WTC11 (cell line): ENCODE measurements at places on chromosomes 16 and 17.

DNA sequence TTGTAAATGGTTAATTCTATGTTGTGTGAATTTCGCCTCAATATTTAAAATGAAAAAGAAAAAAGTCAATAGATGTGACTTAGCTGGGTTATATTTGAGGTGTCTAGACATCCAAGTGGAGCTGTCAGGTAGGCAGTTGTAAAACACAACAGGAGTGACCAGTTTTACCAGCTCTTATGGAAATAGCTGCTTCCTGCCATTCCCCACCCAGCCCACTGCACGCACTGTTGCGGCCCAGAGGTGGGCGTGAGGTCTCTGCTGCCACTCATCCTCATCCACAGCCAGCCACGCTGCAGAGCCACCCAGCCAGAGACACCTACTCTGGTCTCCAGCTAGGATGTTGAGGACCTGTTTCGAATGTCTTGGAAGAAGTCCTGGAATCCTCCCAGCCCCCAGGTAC lies 3.4 kb upstream of the CARD14 start:
- DNase-seq: no peak

DNA sequence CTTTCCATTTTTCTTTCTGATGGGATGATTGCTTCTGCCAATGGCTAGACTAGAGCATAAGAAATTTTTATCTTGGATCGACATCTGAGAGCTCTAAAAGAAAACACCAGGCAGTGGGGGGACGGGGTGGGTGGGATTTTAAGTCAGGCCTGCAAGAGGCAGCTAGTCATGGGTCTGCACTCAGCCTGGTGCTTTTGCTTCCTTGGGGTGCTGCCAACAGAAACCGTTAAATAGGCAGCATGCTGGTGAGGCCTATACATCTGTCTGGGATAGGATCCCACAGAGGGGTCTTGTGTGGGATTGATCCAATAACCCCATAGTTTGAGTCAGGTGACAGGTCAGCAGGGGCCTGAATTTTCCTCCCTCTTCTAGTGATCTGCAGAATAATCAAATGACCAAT lies 26.9 kb downstream of the ZNRF1 start:
- no peak for DNase-seq

DNA sequence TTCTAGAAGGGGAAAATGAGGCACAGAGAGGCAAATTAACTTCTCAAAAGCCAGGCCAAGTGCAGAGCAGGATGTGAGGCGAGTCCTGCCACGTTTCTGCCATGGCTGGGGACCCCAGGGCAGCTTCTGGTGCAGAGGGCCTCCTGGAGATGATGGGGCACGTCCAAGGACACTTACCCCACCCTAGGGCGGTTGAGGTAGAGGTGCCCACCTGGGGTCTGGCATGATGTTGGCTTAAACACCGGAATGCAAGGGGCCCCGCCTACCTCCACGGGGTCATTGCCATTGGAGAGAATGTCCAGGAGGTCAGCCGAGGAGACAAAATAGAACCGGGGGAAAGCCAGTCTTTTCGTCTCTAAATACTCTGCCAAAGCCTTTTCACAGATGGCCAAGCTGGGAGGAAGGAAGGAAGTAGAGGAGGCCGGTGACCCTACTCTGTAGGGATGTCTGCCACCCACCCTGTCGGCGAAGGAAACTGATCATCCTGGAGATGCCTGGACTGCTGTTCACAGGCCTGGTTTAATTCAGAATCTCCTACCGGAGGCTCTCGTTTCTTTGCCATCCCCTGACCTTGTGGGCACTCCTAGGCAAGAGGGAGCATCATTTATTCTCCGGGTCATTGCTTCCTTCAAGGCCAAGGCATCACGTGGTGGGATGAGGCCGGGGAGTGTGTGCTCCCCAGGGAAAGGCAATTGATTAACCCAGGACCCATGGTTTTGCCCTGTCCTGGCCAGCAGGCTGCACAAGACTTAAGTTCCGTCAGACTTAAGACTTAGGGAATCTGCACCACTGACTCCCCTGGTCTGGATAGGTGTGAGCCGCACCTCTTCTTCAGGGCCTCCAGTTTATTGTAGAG lies 70.5 kb downstream of the DNAH17 start:
- no peak for DNase-seq

GRCh38 chr17:15263206-15263579 lies 1.9 kb downstream of the PMP22 start:
- DNase-seq: peak; percentile 57

DNA sequence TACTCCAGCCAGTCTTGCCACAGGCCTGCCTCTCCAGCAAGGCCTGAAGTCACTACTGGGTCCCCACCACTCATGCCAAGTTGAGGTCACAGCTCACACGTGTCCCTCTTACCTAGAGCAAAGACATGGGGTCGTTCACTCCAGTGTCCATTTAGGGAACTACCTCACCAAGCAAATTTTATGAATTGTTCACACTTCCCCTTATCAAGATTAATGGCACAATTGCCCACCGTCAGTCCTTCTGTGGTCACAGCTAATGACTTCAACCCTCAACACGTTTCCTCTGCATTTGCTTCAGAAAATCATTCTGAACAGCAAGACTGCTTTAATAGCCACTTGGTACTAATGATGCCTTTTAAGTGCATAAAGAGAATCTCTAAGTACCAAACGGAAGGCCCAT lies 14.6 kb downstream of the IRX6 start:
- DNase-seq: no peak

- DNase-seq: no peak
Observed at GRCh38 chr17:47295037-47295873, 28.5 kb upstream of the EFCAB13 start.

GRCh38 chr17:81524039-81524864 lies 3.9 kb upstream of the FSCN2 start:
- DNase-seq: no peak

- DNase-seq: no peak
Observed at GRCh38 chr17:40950176-40950575, 12.7 kb upstream of the KRT23 start.

- peak; percentile 79 for DNase-seq
Observed at GRCh38 chr16:12661656-12662172, 142.0 kb downstream of the CPPED1 start.

DNA sequence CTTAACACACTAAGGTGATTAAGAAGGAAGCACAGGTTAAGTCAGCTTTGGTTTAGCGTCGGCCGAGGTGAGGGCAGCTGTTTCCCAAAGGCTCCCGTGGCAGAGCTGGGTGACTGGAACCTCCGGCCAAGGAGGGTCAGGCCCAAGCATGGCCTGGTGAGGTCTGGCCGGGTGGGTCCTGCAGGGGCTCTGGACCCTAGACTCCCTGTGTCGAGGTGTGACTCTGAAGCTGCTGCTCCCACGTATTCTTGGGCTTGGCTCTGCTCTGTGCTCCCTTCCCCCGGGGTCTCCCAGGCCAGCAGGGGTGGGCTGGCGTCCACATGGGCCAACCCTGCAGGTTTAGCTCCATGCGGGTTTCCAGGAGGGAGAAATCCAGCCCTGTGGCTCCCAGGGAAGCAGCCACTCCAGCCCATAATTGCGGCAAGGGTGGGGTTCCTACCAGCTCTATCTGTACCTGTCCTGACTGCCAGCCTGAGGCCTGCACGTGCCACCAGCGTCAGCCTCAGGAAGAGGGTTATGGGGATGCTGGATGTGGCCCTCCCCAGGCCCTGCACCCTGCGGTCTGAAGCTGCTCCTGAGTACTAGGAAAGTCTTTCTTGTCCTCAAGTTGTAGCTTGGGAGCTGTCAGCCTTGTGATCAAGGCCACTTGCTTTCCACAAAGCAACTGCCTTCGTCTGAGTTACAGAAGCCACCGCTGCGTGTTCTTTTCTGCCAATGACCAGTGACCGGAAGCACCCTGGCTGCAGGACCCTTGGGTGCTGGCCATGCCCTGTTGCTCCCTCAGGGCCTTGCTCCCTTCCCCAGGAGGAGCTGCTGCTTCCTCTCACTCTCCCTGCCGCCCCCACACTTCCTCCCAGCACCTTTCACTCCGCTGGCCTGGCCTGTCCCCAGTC lies 4.8 kb downstream of the CDK5R1 start:
- DNase-seq: no peak

DNA sequence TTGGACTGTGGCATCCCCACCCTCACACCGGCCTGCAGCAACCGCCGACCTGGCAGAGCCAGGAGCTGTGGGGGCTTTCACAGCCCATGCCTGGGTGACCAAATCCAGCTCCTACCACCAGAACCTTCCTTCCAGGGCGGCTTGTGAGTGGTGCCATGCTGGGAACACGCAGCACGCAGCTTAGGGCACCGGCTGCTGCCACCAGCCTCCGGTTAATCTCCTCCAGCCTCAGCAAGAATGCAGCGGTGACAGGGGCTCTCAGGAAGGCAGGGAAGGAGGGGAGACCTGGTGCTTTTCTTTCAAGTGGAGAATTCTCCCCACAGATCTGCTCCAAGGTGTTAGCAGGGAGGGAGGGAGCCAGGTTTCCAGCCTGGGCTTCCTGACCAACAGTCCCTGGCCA lies 32.3 kb upstream of the ANKRD40CL start:
- DNase-seq: no peak

GRCh38 chr16:22355487-22355908 lies 18.9 kb downstream of the CDR2 start:
- DNase-seq: no peak

GRCh38 chr17:43014020-43014648 lies 7.5 kb downstream of the IFI35 start:
- no peak for DNase-seq

- DNase-seq: no peak
Observed at GRCh38 chr17:27322690-27323508, 29.0 kb downstream of the WSB1 start.

GRCh38 chr16:64626776-64627175 lies 495.1 kb downstream of the CDH11 start:
- no peak for DNase-seq

DNA sequence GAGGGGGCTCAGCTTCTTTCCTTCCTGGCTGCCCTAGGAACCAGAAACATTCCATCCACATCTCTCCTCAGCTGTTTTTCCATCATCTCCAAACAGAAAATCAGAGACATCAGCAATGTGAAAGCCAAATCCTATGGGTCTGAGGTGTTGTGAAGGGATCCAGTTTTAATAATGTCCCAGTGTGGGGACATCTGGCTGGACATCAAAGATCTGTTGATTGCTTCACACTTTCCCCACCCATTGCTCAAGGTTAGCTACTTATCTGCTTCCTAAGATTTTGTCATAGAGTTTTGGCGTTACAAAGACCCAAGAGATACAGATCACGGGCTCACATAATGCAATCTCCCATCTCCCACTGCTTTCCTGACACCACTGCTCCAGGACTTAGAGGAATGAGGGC lies 47.8 kb upstream of the AXIN2 start:
- no peak for DNase-seq

DNA sequence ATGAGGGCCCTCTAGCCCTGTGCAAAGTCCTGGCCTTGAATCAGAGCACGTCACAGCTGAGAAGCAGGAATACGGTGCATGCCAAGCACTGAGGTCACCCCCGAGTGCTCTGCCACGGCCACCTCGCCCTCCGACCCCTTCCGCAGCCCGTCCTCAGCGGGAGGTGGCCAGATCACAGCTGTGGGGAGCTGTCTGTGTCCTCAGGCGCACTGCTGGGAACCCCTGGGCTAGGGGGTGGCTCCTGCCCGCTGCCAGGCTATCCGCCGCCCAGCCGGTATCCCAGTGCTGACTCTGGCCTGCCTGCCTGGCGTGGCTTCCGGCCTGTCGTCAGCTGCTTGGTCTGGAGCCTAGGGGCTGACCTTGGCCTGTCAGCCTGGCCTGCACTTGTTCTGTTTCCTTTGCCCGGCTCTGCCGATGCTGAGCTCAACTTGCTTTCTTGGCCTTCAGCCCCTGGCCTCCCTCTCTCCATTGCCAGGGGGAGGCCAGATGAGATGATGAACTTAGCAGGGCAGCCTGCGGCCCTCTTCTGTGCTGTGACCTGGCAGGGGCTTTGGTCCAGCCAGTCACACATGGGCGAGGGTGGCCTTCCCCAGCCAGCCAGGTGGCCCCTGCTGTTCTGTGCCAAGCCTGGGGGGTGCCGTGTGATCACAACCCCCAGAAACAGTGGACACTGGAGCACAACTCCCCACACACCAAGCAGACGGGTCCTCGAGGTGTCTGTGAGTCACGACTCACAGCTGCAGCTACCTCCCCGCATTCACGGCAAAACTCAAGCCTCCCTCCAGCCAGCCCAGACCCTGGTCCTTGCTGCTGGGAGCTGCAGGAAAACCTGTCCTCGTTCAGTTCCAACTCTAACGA lies 77.3 kb downstream of the ZDHHC7 start:
- no peak for DNase-seq

- DNase-seq: no peak
Observed at GRCh38 chr17:37833237-37833859, 88.5 kb upstream of the HNF1B start.

- DNase-seq: peak; percentile 92
Observed at GRCh38 chr17:78365561-78366108, 5.8 kb upstream of the SOCS3 start.

GRCh38 chr16:24950275-24950674 lies 64.9 kb downstream of the ARHGAP17 start:
- DNase-seq: no peak

DNA sequence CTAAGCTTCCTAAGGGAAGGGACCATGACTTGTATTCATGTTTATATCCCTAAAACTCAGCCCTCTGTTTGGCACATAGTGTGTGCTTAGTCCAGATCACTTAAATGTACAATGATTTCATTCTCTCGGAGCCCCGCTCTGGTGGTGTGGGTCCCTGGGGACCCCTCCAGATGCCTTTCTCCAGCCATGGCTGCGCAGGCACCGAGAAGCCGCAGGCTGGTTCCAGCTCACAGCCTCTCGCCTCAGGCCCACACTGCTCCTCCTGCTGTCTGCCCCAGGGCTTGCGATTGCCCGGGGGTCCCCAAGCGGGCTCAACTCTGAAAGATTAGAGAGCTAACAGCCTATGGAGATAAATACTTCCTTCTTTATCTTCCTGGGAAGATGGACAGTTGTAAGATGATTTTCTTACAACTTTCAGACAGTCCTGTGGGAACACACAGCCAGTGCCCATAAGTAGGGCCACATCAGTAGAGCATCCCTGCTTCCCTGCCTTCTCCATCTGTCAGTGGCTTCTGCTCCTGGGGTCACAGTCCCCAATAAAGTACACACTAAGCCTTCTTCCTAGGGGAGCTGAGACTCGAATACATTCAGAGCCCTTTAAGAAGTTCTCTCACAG lies 66.2 kb downstream of the CENPV start:
- peak; percentile 31 for DNase-seq

DNA sequence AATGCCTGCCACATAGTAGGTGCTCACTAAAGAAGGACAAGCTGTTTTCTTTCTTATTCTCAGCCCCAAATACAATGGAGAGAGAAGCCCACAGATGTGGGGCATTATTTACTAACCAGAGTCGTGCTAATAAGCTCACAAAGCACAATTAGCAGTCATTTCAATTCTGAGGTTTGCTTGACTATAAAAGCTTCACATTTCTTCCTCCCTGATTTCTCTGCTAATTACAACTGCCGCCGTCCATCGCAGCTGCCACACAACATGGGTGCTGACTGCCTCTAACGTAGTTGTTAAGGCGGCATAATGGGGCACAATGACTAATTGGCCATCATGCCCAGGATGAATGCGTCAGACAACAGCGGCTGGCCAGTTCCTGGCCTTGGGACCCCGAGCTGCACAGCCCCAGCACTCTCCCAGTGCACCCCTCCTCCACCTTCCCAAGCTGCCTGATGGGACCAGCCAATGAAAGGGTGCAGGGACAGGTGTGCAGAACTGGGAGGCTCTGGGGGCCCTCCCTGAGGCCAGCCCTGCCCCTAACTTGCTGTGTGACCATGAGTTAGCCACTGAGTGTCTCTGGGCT lies 109.2 kb downstream of the CCT6B start:
- no peak for DNase-seq

- DNase-seq: peak; percentile 54
Observed at GRCh38 chr17:8080799-8081219, 6.7 kb downstream of the ALOX12B start.
